Mucosa of descending colon (tissue), 3 donors: ENCODE measurements at places on chromosomes 1 and 21. TPM values are rescaled to one million over a fixed set of nuclear protein-coding genes. Genes with fewer than 3 reads are reported as not detected.

Gene LRRC8B
- 16.1 TPM for total RNA-seq

Gene REN
- 0.26 TPM for total RNA-seq

Gene SPRR2G
- total RNA-seq: not detected

GRCh38 chr1:238648751-238649150, 737.6 kb upstream of the CHRM3 start:
- no peak for DNase-seq

DNA sequence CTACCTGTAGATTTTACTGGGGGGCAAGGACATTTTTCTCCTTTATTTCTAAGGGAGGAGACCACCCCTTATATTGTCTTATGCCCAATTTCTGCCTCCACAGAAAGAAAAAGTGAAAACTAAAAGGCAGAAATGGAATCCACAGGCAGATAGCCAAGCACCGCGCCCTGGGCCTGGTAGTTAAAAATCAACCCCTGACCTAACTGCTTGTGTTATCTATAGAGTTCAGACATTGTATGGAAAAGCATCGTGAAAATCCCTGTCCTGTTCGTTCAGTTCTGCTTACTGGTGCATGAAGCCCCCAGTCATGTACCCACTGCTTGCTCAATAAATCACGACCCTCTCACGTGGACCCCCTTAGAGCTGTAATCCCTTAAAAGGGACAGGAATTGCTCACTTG, 33.7 kb upstream of the IL6R start:
- peak; percentile 74 for DNase-seq

DNA sequence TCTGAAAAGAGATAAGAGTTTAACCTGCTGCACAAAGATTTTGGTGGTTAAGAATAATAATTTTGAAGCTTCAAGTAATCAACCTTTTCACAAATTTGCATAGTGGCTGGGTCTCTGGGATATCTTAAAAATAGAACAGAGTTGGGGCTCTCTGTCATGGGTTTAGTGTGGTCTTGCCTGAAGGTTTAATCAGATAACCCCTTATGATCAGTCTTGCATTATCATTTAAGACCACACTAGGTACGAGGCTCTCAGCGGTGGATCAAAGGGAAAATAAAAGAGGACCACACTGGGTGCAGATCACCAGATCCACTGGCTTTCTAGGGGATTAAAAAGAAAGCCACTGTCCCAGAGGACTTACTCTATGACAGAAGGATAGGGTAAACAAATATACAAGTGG, 19.5 kb downstream of the LRRC8C start:
- DNase-seq: no peak
